Effector memory CD8-positive, alpha-beta T cell (primary cell): ENCODE measurements at places on chromosomes 5 and 9.

GRCh38 chr9:104747245-104747564, 278 bp upstream of the NIPSNAP3A start:
- peak overlapping the region; percentile 94 for H3K4me3 ChIP-seq
- peaks cover 19% of the 10 kb centered on the region for H3K36me3 ChIP-seq
- DNase-seq = no peak

- peaks cover 4% of the 10 kb centered on the region for H3K36me3 ChIP-seq
- no peak for DNase-seq
- H3K27ac ChIP-seq = no peak overlapping the region
- H3K4me3 ChIP-seq = no peak overlapping the region
These were observed 73.7 kb downstream of the ITGA1 start for GRCh38 chr5:52861368-52861767.

GRCh38 chr9:112502175-112502946, 15.7 kb downstream of the KIAA1958 start:
- no peak overlapping the region for H3K27ac ChIP-seq
- no peak for DNase-seq
- no peak overlapping the region for H3K4me3 ChIP-seq
- H3K4me1 ChIP-seq = no peaks in the 10 kb centered on the region
- H3K36me3 ChIP-seq = no peaks in the 10 kb centered on the region
- no peaks in the 10 kb centered on the region for H3K27me3 ChIP-seq

GRCh38 chr9:112777914-112778313, 27.4 kb downstream of the SNX30 start:
- no peaks in the 10 kb centered on the region for H3K27me3 ChIP-seq
- no peak for DNase-seq
- no peak overlapping the region for H3K4me3 ChIP-seq
- no peak overlapping the region for H3K27ac ChIP-seq

- H3K36me3 ChIP-seq = no peaks in the 10 kb centered on the region
- no peak overlapping the region for H3K4me3 ChIP-seq
- no peaks in the 10 kb centered on the region for H3K4me1 ChIP-seq
- no peak for DNase-seq
- no peak overlapping the region for H3K27ac ChIP-seq
These were observed 161.9 kb downstream of the MUSK start for GRCh38 chr9:110830495-110830894.

DNA sequence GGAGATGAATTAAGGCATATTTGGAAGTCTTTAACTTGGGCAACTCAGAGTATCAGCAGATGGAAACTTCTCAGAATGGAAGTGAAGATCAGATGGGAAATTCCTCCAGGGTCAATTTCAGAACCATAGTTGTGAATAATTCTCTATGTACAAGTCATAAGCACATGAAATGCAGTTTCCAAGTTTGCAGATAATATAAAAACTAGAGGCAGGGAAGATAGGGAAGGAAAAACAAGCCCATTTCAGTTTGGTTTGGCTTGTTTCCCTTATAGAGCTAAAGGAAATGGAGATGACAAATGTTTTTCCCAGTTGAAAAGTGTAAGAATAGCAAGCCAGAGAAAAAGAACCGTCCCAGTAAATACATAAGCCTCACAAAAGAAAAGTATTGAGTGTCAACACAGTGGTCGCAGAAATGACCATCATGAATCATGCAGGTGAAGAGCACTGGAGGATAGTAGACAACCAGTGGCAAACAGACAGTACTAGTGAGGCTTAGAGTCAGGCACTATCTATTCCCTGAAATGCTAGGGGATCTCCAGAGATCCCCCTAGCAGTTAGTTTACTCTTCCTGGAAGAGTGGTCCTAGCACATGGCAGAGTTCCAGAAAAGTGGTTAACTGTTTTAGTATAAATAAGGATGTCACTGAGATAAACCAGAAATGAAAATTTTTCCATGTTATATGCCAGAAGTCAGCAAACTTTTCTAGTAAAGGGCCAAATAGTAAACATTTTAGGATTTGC, 245.9 kb downstream of the SAXO1 start:
- H3K36me3 ChIP-seq = no peaks in the 10 kb centered on the region
- no peak overlapping the region for H3K4me3 ChIP-seq
- no peak for DNase-seq
- H3K4me1 ChIP-seq = no peaks in the 10 kb centered on the region
- peaks cover 27% of the 10 kb centered on the region for H3K27me3 ChIP-seq

GRCh38 chr9:123997665-123998277, 13.8 kb upstream of the LHX2 start:
- peak overlapping the region; percentile 83 for H3K4me3 ChIP-seq
- DNase-seq = no peak
- H3K27ac ChIP-seq = no peak overlapping the region
- peaks cover 87% of the 10 kb centered on the region for H3K27me3 ChIP-seq
- H3K4me1 ChIP-seq = peaks cover 26% of the 10 kb centered on the region

GRCh38 chr5:149878371-149878770, 66.2 kb downstream of the PDE6A start:
- no peaks in the 10 kb centered on the region for H3K36me3 ChIP-seq
- H3K4me1 ChIP-seq = no peaks in the 10 kb centered on the region
- no peak for DNase-seq
- peaks cover 19% of the 10 kb centered on the region for H3K27me3 ChIP-seq

- H3K36me3 ChIP-seq = peaks cover 53% of the 10 kb centered on the region
- no peaks in the 10 kb centered on the region for H3K27me3 ChIP-seq
- DNase-seq = no peak
- H3K4me1 ChIP-seq = peaks cover 9% of the 10 kb centered on the region
- H3K27ac ChIP-seq = peak overlapping the region; percentile 64
These were observed 14.0 kb upstream of the PSMD5 start for GRCh38 chr9:120856700-120857099.

- H3K4me3 ChIP-seq = no peak overlapping the region
- no peaks in the 10 kb centered on the region for H3K36me3 ChIP-seq
- no peaks in the 10 kb centered on the region for H3K27me3 ChIP-seq
- no peak for DNase-seq
- no peaks in the 10 kb centered on the region for H3K4me1 ChIP-seq
These were observed 11.6 kb downstream of the FANCC start for GRCh38 chr9:95305770-95306492.

DNA sequence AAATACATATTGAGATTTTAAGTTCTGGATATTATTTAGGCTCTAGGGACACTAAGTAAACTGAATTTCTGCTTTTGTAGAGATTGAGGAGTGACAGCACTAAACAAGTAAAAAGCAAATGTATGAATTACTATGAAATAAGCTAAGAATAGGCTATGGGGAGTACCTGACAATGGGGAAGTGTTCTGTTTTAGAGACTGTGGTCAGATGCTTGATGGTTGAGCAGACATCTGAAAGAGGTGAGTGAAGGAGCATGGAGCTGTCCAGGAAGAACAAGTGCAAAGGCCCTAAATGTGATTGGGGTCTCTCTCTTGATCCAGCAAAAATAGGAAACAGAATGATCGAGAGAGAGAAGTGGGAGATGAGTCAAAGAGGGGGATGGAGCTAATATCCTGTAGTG, 111.7 kb downstream of the JAKMIP2 start:
- no peaks in the 10 kb centered on the region for H3K27me3 ChIP-seq
- no peak for DNase-seq
- H3K4me3 ChIP-seq = no peak overlapping the region
- H3K4me1 ChIP-seq = no peaks in the 10 kb centered on the region
- H3K36me3 ChIP-seq = no peaks in the 10 kb centered on the region

GRCh38 chr9:125988479-125989050, 241.4 kb downstream of the PBX3 start:
- H3K4me1 ChIP-seq = no peaks in the 10 kb centered on the region
- DNase-seq = no peak
- peaks cover 3% of the 10 kb centered on the region for H3K36me3 ChIP-seq
- H3K27me3 ChIP-seq = peaks cover 22% of the 10 kb centered on the region
- no peak overlapping the region for H3K27ac ChIP-seq

- H3K4me3 ChIP-seq = no peak overlapping the region
- no peak overlapping the region for H3K27ac ChIP-seq
- no peaks in the 10 kb centered on the region for H3K27me3 ChIP-seq
- H3K4me1 ChIP-seq = no peaks in the 10 kb centered on the region
- no peaks in the 10 kb centered on the region for H3K36me3 ChIP-seq
- DNase-seq = no peak
These were observed 210.0 kb upstream of the PAPPA start for GRCh38 chr9:115943431-115944165.

GRCh38 chr5:78778538-78778937, 130.0 kb upstream of the LHFPL2 start:
- no peaks in the 10 kb centered on the region for H3K27me3 ChIP-seq
- H3K4me3 ChIP-seq = no peak overlapping the region
- H3K27ac ChIP-seq = no peak overlapping the region

DNA sequence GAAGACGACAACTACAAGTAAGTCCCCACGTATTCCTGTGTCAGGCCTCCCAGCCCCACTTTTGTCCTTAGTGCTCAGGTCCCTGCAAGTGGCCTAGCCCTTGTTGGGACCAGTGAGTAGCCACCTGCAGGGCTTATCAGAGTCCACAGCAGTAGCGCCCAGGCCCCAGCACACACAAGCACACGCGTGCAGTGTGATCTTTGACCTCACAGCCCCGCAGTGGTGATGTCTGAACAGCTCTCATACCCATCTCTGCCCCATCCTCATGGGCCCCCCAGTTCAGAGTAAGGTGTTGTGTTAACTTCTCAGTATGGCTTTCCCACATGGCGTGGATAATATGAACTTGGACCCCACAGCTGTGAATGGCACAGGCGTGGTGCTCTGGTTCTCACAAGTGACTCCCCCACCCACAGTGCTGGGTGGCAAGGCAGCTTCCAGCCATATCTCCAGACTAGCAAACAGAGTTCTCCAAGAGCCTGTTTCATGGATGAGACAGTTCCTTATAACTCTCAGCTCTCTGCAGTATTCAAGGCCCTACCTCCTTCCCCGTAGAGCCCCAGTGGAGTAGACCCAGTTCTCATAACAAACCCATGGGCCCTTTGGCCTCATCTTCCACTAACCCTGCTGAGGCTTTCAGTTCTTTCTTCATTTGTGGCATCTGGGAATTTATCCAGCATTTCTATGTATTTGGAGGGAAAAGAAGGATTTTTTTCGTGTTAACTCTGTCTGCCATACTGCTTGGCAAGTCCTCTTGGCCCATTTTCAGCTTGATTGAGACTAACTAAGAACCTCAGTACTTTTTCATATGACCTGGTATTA, 46.5 kb upstream of the ANGPTL2 start:
- no peak for DNase-seq
- H3K4me3 ChIP-seq = no peak overlapping the region
- H3K4me1 ChIP-seq = no peaks in the 10 kb centered on the region
- no peaks in the 10 kb centered on the region for H3K36me3 ChIP-seq
- no peak overlapping the region for H3K27ac ChIP-seq
- no peaks in the 10 kb centered on the region for H3K27me3 ChIP-seq

GRCh38 chr5:93304456-93305250, 276.4 kb downstream of the NR2F1-AS1 start:
- H3K4me1 ChIP-seq = no peaks in the 10 kb centered on the region
- no peak overlapping the region for H3K4me3 ChIP-seq
- no peaks in the 10 kb centered on the region for H3K36me3 ChIP-seq
- no peak for DNase-seq

GRCh38 chr5:165504674-165505073, 1999.3 kb downstream of the MAT2B start:
- no peak for DNase-seq
- H3K36me3 ChIP-seq = no peaks in the 10 kb centered on the region
- no peak overlapping the region for H3K4me3 ChIP-seq
- H3K4me1 ChIP-seq = no peaks in the 10 kb centered on the region
- H3K27ac ChIP-seq = no peak overlapping the region

DNA sequence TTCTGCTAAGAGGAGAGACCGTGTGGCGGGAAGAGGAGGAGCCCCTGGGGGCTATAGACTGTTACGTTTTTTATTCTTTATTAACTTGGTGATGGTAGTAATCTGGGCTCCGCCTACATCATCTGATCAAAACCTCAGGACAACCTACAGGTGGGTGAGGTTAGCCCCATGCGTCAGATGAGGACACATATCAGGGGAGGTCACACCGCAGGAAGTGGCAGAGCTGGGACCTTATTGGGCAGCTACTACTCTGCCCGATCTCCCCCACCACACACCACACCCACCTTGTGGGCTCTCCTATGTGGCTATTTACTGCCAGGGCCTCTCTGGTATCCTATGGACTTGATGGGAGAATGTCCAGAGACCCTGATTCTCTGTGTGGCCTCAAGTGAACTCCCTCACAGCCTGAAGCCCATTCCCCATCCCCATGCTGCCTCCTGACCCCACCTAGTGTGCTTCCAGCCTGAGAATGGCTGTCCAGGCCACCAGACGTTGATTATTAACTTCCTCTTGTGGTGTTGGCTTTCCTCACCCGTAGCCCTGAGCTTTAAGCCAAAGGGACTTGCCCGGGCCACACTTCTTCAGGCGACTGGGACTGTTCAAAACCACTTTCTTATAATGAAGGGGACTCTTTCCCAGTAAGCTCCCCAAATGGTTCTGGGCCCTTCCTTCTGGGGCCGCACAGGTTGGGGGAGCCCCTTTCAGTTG, 8.2 kb downstream of the UNC5A start:
- peaks cover 84% of the 10 kb centered on the region for H3K27me3 ChIP-seq
- peaks cover 8% of the 10 kb centered on the region for H3K36me3 ChIP-seq
- peak overlapping the region; percentile 68 for H3K27ac ChIP-seq
- H3K4me1 ChIP-seq = peaks cover 14% of the 10 kb centered on the region

GRCh38 chr9:77014597-77015263, 4.7 kb upstream of the FOXB2 start:
- peaks cover 83% of the 10 kb centered on the region for H3K27me3 ChIP-seq
- no peak overlapping the region for H3K27ac ChIP-seq
- no peaks in the 10 kb centered on the region for H3K36me3 ChIP-seq
- DNase-seq = no peak

DNA sequence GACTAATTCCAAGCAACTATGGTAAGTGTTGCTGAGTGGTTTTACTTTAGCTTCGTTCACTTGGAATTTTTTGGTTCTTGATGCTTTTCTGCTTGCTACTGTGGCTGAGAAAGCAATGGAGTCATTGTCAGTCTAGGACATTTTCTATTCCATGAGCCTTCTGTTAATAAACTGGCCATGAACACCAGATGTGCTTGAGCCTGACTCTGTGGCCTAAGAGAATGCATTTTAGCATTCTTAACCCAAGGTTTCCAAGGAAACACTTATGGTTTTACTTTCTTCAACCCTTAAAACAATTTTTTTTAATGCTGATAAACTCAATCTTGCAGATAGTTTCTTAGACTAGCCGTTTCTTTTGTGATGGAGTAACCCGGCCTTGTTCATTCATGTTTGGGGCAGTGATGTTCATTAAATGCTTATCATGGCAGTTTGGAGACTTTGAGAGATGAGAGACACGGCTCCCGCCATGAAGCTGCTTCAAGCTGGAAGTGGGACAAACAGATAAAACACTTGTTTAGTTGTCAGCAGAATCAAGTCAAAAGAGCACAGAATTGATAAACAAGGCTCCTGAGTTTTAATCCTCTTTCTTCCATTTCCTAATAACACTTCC, 42.4 kb downstream of the OSTF1 start:
- peaks cover 61% of the 10 kb centered on the region for H3K36me3 ChIP-seq
- peak overlapping the region; percentile 50 for H3K27ac ChIP-seq
- no peak overlapping the region for H3K4me3 ChIP-seq
- DNase-seq = no peak
- peaks cover 29% of the 10 kb centered on the region for H3K4me1 ChIP-seq

DNA sequence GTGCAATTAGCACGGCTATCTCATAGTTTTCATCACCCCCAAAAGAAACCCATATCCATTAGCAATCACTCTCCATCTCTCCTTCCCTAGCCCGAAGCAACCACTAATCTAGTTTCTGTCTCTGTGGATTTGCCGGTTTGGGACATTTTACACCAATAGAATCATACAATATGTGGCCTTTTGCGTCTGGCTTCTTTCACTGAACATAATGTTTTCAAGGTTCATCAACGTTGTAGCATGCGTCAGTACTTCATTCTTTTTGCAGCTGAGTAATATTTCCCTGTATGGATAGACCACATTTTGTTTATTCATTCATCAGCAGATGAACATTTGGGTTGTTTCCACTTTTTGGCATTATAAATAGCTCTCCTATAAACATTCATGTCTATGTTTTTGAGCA, 75.4 kb upstream of the TBC1D2 start:
- peaks cover 40% of the 10 kb centered on the region for H3K27me3 ChIP-seq
- H3K4me1 ChIP-seq = no peaks in the 10 kb centered on the region
- no peaks in the 10 kb centered on the region for H3K36me3 ChIP-seq
- H3K27ac ChIP-seq = no peak overlapping the region
